ENCODE measurements at places on chromosomes 4 and X.

- DNase-seq: no peak
These were observed 71.1 kb upstream of the PHOX2B start for GRCh38 chr4:41819621-41820020.

DNA sequence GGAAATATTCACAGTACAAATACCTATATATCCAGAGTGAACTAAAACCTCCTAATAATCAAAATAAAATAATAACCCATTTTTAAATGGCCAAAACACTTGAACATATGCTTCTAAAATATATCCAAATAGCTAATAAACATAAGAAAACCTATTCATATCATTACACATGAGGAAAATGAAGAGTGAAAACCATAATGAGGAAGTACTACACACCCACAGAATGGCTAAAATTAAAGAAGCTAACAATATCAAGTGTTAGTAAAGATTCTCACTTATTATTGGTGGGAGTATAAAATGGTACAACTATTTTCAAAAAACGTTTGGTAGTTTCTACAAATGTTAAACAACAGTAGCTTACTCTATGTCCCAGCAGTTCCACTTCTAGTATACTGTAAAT is 92.1 kb downstream of the KLHL13 start:
- no peak for DNase-seq

DNA sequence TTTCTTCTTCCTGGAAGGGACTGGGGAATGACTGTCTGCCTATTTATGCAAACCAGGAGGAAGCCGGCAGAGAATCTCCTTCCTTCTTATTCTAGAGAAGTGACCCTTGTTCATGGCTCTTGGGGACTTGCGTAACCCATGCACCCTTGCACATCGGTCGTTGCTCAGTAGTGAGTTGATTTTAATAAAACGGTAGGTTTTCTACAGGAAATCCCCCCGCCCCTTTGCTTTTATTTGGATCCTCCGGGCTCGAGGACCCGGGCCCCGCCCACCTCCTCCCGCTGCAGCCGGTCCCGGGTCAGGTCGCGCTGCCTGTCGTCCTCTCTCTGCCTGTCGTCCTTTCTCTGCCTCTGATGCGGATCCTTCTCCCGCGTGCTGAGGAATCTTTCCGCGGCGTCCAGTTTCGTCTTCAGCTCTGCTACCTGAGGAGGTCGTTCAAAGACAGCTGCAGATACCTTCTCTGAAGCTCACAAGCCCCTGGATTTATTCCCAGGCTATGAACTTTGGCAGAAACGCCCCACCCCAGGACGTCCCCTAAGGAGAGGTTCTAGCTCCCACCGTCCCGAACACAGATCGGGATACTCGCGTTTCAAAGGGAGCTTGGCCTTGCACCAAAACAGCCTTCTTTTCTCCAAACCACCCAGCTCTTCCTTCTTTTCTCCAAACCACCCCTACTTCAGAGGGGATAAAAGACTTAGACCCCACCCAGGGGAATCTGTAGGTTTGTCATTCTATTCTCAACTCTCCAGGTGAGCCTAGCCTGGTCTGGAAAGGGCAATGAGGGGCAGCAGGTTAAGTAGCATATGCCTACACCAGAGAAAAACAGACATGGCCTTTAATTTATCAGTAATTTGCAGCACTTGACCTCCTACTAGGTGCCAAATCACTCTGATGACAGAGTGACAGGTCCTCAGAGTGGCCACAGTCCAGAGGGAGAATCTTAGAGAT is 7.0 kb downstream of the TNIP3 start:
- DNase-seq: no peak

- DNase-seq: no peak
These were observed 6.1 kb upstream of the SEC24D start for GRCh38 chr4:118842055-118842454.

GRCh38 chr4:26791346-26791745 is 69.3 kb upstream of the STIM2 start:
- DNase-seq: no peak

GRCh38 chrX:120334603-120335002 is 23.3 kb upstream of the TMEM255A start:
- DNase-seq: no peak

DNA sequence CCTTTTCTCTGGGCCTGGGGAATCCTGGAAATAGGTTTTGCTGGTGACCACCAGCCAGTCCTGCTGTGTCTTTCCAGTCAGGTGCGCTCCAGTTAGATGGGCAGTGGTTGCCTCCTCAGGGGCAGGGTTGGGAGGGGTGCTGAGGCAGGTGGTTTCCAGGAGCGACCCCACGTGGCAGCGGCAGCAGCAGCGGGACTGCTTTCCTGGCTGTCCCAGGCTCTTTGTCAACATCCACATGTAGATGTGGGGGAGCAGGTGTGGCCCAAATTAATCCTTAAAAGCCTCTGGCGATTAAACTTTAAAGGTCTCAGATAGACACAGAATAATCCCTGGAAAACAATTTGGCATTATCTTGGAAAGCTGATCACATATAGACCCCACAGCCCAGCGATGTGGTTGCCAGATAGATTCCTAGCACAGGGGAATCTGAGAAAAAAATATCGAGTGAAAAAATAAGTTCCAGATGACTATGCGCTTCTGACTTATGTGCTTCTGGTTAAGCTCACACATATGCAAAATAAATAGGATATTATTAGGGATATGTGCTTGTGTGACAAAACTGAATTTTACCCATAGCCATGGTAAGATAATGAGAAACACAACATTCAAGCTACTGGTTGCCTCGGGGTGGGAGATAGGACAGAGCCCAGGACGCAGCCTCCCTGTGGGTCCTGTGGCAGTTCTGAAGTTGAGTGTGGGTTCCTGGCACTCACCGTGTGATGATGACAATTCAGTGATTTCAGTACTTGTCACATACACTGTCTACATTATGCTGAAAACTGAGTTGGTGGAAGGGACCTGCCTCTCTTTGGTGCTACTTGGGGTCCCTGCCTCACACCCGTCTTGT is 336.4 kb downstream of the ARHGAP10 start:
- no peak for DNase-seq

- no peak for DNase-seq
These were observed 1047.6 kb downstream of the TECRL start for GRCh38 chr4:63361628-63362027.

GRCh38 chr4:100981447-100982204 is 365.7 kb downstream of the PPP3CA start:
- DNase-seq: no peak

DNA sequence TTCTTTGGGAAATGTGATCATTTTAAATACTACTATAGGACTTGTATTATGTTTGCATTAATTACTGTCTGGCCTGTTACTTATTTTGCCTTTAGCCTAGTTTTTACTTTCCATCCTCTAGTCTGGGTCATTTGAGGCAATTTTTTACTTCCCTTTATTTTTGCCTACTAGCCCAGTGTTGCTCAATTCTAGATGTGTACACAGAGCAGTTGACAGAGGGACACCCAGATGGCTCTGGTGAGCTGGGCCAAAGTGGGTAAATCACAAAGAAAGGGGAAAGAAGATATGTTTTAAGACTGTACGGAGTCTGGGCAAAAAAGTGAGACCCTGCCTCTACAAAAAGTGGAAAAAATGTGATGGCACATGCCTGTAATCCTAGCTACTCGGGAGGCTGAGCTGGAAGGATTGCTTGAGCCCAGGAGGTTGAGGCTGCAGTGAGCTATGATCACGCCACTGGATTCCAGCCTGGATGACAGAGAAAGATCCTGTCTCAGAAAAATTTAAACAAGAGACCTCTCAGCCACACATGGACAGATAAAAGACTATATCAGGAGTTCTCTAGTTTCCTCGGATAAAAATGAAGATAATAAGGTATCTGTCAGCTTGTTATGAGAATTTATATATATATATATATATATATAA is 35.7 kb downstream of the APOO start:
- DNase-seq: no peak

DNA sequence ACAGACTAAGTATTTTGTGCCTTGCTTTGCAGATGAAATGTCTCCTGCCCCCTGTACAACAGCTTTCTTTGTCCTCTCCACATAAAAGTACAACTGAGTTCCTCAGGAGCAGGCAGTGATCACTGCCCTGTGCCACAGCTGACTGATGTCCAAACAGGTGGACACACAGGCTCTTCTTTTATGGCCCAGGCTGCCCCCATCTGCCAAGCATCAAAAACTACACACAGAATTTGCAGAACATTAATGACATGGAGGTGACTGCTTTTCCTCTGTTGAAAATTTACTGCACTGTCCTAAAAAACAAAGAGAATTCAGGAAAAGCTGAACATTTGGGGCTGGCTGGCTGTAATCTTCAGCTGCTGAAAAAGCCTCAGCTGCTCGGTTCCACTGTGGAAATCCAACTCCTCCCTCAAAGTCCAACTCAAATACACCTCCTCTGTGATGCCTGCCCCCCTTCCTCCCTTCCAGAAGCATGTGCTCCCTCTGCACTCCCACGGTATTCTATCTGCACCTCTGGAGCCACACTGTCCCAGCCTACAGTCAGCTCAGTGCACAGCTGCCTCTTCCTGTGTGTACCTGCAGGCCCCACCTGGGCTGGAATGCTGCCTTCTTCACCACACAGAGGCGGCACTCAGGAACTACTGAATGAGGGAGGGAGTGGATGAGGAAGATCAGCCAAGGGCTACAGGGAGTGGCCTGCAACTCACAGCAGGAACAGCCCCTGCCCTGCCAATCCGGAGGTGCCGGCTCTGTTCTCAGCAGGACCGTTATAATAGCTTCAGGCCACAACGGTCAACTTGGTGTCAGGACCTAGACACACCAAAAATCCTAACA is 10.3 kb downstream of the AFAP1 start:
- peak; percentile 45 for DNase-seq

DNA sequence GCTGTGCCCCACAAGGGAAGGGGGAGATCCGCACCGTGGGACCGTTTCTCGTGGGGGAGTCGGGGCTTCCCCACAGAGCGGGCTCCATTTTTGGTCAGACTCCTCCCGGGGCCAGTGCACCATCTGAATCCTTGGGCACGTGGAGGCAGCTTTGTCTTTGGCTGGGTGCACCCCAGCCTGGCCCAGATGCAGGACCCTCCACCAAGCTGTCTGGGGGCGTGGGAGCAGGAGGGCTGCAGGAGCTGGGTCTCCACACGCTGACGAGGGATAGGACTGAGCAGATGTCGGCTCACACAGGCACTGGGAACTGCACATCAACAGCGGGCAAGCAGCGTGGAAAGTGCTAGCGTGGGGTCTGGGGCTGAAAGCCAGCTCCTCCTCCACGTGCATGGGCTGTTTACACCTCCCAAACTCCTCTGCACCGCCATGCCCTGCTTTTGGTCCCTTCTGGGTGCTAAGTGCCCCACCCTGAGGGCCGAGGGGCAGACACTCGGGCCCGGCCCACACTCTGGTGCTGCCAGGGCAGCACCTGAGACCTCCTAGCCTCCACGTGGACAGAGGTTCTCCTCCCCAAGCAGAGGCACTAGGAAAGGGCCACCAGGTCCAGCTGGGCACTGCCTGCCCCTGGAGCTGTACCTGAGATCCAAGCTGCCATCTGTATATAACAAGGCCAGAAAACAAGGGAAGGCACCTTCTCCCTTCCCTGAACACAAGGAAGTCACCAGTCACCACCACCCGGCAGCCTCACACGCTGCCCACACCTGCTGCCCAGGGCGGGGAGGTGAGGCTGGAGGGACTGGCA is 13.8 kb downstream of the DGKQ start:
- no peak for DNase-seq

GRCh38 chr4:8316911-8317351 is 47.4 kb downstream of the HTRA3 start:
- DNase-seq: no peak

DNA sequence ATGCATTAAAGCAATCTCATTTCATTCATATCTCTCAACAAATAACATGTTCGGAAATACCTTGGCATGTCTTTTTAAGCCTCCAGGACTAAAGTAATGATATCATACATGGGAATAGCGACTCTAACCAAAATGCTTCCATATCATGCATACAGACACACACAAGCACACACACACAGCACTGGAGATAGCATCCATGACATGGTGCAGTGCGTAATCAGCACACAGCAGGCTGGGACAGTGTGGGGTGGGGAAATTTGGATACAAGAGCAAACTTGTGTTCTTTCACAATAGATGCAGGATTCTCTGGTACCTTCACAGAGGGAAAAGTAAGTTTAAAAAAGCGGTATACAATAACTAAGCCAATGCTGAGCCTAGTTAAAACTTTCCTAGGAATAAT is 132.3 kb upstream of the HPGD start:
- DNase-seq: no peak

GRCh38 chr4:144648042-144648441 is 2.1 kb downstream of the HHIP start:
- peak; percentile 10 for DNase-seq

DNA sequence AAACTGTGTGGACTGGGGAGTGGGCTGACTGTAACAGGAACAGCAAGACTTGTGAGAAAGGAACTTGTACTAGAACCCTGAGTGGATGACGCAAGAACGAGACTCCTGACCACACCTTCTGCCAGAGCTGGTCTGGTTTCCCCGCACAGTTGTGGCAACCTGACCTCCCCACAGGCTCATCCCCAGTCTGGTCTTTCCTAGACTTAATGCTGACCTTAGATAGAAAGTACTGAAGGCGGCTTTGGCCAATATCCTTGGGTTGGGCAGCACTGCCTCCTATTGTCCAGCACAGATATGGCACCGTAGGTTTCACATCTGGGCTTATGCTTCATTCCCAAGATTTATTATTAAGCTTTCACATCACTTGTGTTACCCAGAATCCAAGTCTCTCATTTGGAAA is 137.8 kb upstream of the FRG1 start:
- DNase-seq: no peak

GRCh38 chrX:131331152-131331551 is 42.0 kb upstream of the IGSF1 start:
- peak; percentile 52 for DNase-seq

- DNase-seq: no peak
These were observed 27.6 kb downstream of the MORF4L2 start for GRCh38 chrX:103658681-103659433.

DNA sequence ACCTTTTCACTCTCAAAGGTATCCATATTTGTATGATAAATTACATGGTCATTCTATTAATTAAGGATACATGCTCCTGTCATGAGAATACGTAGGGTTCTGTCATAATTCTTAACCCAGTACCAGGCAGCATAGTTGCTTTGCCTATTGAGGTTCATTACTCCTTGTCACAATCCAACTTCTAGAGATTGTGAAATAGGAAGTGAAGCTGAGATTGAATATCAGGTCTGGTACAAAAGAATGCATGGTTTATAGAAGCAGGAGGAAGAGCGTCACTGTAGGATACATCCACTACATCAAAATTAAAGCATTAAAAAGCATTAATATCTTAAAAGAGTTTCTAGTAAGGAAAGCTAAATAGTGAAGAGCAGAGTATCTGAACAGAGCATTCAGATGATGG is 647.0 kb downstream of the IQCM start:
- DNase-seq: no peak

GRCh38 chrX:371907-372306 is 14.8 kb downstream of the PPP2R3B start:
- DNase-seq: no peak

- DNase-seq: no peak
These were observed 191.5 kb upstream of the RPL34 start for GRCh38 chr4:108428923-108429322.

Data from NCI-H146 (cell line).